ENCODE measurements at places on chromosomes 2 and 18.

DNA sequence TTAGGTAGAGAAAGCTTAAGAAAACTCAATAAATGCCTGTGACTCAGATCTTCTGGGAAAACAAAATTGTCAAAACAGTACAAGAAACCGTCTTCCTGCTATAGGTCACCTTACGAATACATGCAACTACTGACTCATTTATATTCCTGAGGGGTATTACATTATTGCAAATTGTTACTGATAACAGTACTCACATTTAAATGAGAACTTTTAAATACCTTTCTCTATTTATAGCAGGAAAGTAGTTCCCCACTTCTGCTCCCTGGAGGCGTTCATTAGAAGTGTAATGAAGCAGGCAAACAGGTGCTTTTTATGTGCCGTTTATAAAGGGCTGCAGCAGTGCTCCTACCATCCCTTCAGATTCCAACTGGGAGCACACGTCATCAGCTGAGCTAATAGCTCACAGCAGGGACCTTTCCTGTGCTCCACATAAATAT, 65.1 kb upstream of the RPRM start:
- DNase-seq, result no peak

DNA sequence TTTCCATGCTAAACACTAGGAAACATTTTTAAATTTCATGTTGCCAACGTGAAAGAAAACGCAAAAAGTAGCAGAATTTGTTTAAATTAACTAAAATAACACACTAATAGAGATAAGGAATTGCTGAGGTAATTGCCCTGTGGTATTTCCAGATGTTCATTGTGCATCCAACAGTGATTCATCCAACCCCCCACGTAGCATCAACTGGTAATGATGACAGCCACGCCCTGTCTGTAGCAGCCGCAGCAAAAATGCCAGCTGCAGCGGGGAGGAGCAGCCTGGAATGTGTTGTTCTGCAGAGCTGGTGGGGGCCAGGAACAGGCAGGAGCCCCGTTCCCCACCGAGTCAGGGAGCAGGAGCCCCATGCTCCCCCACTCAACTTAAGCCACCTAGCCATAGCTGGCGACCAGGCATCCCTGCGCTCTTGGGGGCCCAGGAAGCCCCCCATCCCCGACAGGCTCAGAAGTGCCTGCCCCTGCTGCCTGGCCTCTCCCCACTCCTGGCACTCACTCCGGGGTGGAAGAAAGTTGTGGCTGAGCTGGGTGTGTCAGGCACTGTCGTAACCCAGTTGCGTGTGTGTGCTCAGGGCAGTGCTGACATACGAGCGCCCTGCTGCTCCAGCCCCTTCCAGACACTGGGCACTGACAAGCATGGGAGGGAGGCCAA, 695.1 kb upstream of the ACVR2A start:
- DNase-seq, result no peak

- DNase-seq, result peak; percentile 79
Measured at GRCh38 chr18:48749768-48750167, 201.0 kb downstream of the SMAD7 start.

DNA sequence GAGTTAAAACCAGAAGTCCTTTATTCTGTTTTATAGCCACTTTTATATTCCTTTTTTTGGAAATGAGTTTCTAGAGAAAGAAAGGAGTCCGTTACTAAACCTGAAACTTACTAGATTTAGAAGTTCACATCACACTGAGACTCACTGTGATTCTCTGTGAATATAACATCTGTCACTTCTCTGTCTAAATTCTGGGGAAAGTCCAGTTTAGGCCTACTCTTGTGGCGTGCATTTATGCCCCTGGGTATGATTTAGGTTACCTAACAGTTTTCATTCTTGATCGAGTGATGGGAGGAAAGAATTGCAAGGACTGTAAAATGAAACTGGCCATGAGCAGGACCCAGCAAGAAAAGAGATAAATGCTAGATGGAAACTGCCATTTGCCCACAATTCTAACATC, 449.6 kb downstream of the SPAG16 start:
- DNase-seq, result no peak

GRCh38 chr2:64777841-64778240, 124.1 kb upstream of the SERTAD2 start:
- DNase-seq, result no peak

DNA sequence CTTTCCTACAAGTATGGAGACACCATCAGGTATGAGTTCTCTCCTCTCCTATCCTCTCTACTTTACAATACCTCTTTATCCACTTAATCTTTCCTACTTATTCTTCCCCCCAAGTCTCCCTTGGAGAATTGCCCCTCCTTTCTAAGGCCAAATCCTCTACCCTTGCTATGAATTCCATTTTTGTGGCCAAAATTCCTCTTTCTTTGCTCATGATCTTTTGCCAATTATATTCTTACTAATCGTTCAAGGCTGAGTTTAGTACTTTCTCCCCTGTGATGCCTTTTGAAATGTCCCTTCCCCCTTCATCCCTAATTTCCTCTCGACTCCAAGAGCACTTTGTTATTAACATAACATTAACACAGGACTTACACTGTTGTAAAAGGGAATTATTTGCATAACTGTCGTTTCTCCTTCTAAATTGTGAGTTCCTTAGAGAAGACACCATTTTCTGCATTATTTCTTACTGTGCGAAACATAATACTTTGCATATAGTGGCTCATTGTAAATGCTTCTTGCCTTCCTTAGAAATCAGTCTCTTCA, 133.4 kb downstream of the KCTD1 start:
- DNase-seq, result no peak

DNA sequence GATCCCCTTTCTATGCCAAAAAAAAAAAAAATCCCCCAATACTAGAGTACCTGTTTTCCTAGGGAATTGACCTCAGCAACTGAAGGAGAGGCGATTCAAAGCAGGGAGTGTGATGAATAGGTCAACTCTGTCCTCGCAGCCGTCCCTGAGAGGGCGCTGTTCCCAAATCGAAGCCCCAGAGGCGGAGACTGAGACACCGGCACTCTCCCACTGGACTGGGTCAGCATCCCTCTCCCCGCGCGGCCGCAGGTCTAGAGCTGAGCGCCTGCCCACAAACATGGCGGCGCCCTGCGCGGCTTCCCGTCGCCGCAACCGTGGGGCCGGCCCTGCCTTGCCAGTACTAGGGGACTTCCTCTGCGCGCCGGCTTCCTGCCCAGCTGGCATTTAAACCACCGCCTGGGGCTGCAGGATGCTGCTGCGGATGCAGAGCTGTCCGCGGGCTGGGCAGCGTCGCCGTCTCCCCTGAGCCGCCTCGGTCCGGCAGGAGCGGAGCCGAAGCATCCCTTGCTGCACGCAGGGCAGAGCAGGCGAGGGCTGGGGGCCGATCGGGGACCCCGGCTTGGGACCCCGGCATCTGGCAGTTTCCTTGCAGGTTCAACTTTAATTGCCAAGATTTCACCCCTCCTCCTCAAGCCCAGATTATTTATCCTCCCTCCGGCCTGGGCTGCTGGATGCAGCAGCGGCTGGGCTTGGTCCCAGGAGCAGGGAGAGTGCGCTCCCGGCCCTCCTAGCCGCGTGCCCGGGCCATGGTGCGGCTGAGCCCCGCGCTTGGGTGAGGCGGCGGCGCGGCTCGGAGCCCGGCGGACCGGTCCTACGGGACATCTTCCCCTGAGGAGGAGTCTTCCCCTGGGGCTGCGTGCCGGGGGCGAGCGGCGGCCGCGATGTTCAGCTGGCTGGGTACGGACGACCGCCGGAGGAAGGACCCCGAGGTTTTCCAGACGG, at the start of gene EHD3:
Gene EHD3, plus strand, starts transcription at position 412 of the 942 bp plus-strand sequence. Its CDS starts 470 bp downstream, at position 882.
- peak; percentile 90 for DNase-seq

DNA sequence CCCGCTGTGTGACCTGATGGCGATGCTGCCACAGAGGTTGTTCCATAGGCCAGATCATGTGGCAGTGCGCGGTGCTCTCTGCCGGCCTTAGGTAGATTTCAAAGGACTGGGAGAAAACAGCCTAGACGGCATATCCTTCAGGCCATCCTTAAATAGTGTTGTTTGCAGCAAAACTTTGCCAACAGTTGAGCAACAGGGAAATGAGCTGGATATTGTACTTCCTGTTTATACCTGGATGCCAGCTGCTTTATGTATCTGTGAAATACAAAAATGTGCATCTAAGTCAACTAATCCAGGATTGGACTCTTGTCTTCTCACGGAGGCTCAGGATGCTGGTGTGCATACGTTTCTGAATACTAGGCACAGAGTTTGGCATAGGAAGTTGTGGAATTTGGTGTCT, 107.1 kb downstream of the EML6 start:
- DNase-seq, result no peak

DNA sequence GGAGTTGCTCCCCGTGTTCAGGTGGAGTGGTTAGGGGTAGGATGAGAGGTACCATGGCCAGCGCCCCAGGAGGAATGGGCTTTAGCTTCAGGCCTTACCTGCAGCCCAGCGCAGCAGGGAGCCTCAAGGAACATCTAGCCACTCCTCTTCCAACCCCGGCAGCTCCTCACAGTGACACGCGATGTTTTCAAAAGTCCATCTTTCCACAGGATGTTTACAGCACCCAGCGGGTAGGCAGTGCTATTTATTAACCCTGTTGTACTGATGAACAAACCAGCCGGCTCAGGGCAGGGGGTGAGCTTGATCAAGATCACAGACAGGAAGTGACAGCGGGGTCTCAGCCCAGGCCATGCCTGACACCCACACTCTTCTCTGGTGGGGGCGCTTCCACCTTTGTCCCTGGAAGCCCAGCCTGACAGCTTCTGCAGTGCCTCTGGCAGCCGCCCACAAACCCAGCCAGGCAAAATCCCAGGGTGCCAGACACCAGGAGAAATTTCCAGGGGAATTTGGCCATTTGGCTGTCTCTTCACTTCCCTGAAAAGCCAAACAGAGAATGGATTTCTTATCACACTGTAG, 18.4 kb upstream of the PRLH start:
- no peak for DNase-seq

GRCh38 chr2:27085673-27086089, 891 bp upstream of the KHK start:
- DNase-seq, result no peak

GRCh38 chr18:12517142-12517825, 109.6 kb downstream of the PRELID3A start:
- DNase-seq, result no peak

DNA sequence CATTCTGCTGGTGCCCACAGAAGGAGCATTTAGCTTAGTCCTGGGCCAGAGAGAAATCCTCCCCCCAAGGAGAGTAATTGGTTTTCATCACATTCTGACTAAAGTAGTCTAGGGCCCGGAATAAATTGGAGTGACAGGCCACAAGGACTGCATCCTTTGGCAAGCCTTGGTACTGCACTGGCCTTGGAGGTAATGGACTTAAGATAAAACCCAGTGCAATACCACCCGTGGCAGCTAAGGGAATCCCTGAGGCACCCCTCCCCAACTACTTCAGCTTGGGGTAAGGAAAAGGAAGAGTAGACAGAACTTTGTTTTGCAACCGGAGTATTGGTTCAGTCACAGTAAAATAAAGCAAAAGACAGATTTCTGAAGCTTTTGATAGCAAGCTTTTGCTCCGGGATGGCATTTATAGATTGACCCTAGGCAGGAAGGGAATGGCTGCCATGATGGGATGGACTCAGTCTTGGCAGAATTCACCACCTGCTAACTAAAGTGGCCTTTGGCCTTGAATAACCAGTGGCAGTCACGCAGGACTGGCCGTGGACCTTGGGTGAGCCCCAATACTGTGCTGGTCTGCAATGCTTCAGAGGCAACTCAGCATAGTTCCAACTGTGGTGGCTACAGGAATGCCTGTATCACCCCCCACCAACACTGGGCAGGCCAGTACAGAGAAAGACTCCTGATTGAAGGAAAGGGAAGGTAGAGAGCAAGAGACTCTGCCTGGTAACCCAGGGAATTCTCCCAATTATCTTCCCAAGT, 14.1 kb downstream of the ORC4 start:
- no peak for DNase-seq

DNA sequence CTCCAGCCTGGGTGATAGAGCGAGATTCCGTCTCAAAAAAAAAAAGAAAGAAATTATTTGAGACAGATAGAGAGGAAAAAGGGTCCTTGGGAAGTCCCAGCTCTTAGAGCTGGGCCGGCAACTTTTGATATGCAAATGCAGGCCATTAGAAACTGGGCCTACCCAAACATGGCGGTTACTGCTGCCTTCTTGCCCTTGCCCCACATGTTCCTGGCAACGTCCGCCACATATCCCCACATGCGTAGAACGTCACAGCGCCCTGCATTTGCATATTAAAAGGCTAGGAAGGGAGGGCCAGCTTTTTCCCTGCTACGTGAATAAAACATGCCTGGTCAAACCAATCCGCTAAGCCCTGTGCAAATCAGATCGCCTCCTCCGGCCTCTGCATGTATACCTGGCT, 40.7 kb upstream of the LBH start:
- no peak for DNase-seq

GRCh38 chr18:323253-323622, 55.4 kb upstream of the THOC1 start:
- no peak for DNase-seq

- no peak for DNase-seq
Measured at GRCh38 chr2:102107741-102108070, 34.8 kb upstream of the IL1R1 start.
